ENCODE measurements at places on chromosomes 5 and 9.
A peak's percentile ranks its signal among the peaks of the same experiment; 100 is the strongest.

DNA sequence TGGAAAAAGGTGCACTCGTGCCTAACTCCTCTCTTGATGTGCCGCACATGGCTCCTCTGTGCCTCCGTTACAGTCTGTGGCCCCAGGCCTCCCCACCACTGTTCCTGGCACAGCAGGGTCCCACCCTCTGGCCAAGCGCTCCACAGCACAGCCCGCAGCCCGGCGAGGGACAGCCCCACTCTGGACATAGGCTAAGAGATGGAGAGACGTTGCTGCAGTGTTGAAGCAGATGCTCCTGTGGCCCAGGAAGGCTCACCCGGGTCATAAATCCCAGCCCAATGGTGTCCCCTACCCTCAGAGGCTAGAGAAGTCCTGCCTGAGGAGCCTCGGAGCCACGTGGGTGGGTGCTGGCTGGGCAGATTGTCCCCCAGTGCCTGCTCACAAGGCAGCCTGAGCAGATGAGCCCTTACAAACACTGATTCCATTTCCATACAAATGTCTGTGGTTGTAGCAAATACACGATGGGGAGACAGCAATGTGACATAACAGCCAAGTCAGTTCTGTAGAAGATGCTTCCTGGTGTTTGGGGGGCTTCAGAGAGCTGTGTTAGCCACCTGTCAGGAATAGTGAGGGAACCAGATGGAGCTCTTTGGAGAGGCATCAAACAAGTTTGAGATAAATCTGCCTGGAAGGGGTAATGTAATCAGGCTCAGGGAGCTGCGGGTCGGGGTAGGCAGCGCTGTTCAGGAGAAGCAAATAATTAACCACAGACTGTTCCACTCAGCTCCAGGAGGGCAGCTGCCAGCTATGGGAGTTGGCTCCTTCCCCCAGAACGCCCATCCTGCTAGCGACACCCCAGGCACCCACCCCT is 41.7 kb downstream of the C5orf15 start:
- DNase-seq, result no peak

DNA sequence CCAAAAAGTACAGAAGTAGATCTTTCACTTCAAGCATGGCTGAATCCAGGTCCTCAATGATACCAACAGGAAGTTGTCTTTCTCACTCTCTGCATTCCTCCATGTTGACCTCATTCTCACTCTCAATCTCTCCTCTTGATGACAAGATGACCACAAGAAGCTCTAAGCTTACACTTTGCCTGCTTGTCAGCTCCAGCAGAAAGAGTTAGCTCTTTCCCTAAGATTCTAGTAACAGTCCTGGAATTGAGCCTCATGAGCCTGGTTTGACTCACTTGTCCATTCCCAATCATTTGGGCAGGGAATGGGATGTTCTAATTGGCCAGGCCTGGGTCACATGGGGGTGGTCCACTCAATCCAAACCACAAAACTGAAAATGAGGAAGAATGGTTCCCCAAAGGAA is 3.3 kb upstream of the CLTA start:
- DNase-seq, result no peak

GRCh38 chr5:31613651-31614050 is 25.3 kb upstream of the PDZD2 start:
- DNase-seq, result no peak

- DNase-seq, result no peak
Measured at GRCh38 chr5:133121080-133121479, 69.3 kb downstream of the HSPA4 start.

DNA sequence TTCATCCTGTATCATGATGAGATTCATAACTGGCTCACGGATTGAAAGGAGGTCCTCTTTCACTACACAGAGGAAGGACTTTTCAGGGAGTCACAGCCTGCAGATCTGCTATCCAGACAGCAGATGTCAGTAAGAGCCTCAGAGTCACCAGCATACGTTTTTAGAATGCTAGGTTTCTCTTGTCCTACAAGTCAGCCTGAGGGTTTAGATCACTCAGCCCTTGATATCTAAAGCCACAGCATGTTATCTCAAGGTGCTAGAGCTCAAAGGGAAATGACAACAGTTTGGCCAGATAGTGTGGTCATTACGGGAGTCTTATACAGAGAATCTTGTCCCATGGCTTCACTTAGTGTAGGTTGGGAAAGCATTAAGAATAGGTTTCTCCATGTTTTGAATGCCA is 30.9 kb upstream of the SLC46A2 start:
- no peak for DNase-seq

DNA sequence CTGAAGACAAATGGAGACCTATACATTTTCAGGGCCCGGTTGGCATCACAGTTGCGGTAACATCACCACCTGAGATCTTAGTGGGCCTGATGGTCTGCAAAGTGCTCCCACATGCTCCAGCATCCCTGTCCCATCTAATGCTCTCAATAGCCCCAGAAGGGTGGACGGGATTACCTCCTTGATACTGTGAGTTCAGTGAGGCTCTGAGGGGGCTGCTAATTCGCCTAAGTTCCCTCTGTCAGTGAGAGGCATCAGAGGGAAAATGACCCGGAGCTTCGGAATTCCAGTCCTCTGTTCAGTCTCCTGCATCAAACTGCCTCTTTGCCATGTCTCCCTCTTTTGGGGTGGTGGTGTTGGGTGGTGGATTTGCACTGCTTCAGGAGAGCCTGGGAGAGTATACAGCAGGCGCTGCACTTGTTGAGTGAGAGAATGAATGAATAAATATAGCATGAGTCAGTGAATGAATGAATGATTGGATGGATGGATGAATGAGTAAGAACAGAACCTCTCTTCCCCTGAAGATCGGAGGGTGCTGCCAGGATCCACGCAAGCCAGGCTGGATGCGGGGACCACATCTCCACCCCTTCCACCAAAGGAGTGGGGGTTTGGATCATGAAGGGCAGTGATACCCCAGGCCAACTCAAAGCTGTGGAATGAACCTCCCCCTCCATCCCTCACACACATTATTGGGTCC is 141.0 kb downstream of the GABBR2 start:
- no peak for DNase-seq

- no peak for DNase-seq
Measured at GRCh38 chr5:107739661-107740060, 68.9 kb upstream of the EFNA5 start.

DNA sequence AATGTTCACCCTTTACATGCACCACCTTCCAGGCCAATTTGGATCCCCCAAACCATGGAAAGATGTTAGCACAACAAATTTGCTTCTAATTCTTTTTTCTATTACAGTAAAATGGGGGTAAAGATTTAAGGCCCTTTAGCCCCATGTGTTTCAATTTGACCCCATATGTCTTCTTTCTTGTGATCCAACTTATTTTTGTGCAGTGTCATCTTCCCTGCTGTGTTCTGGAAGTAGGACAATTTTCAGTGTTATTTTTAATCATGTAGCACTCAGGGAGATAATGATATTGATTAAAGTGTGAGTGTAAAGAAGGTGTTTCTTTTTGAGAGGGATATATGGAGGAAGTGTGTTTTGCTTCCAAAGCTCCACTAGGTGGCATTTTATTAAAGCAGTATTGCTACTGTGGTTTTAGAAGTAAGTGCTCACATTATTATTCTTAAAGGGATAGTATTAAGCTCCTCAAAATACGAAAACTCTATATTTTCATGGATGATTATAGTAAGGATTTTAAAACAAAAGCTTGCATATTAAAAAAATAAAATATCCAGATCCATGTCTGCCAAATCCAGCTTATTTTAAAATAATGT is 118.7 kb upstream of the ATP10B start:
- DNase-seq, result no peak

DNA sequence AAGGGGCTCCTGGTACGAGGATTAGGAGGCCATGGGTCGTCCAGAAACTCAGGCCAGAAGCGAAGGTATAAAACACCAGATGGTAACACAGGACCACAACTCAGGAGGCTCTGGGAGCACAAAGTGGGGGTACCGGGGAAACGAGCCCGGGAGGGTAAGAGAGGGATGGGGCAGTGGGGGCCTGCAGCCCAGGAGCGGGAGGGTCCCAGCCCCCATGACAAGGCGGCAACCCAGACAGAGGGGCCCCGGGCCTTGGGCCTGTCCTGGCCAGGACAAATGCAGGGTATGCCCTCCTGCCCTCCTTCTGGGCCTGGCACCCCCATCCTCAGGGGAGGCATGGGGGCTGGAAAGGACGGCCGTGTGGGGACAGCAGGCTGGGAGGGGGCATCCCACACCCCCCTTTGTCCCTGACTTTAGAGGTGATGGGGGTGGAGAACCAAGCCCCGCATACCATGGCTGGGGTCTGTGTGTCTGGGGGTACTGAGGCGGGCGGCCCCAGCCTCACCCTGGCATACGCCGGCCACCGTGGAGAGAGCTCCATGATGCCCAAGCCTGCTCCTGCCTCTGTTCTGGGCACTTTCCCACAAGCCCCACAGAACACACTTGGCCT is 47.0 kb upstream of the EXOC3 start:
- DNase-seq, result no peak

DNA sequence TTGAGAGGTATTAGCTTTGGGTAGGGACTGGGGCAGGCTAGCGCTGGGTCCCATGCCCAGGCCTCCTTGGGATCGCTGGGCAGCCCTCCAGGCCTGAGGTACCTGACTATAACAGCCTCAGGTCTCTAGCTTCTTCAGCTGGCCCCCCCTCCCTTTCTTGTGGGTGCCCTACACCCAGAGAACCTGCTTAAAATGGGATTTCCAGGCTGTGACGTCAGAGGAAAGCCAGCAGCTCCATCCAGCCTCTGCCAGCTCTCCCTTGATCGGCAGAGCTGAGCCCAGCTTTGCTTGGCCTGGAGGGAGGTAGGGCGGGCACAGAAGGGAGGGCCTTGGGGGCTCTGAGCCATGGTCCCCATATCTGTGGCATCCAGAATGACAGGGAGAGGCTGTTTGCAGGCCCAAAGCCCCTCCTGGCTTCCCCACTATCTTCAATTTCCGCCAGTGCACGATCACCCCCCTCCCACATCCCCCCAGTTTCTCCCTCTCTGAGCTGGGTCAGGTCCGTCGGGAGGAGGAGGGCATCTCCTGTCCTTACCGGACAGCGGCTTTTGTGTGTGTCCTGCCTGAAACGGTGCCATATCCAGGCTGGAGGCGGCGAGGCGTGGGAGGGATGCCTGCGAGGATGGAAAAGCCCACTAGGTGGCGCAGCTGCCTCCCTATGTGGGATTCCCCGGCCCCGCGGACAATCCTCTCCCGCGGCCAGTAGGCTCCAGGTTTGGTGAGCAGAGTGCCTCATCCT is 10.8 kb downstream of the REEP2 start:
- peak; percentile 54 for DNase-seq

DNA sequence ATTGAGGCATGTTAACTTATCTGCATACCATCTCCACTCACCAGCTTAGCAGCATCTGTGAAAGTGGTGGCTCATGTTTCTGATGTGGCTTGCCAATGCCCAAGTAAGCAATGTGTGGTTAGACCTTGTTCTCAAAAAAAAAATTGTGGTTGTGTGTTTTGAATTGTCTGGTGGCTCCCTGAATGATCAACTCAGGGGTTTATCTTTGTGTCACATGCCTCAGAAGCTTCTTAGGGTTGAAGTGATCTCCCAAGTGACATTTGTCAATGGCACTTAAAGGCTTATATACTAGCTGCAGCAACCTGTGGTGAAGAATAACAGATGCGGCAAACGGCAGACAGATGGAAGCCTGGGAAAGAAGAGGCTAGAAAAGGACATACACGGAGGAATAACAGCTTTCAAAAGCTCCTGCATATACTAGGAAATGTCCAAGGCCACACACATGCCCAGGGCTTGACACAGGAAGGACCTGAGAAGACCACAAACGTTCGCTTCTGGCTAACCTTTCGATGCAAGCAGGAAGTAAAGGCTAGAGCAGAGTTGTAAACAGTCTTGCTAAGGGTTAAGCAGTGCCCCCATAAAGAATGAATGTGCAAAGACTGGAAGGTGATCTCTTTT is 42.2 kb upstream of the FSD1L start:
- peak; percentile 23 for DNase-seq

DNA sequence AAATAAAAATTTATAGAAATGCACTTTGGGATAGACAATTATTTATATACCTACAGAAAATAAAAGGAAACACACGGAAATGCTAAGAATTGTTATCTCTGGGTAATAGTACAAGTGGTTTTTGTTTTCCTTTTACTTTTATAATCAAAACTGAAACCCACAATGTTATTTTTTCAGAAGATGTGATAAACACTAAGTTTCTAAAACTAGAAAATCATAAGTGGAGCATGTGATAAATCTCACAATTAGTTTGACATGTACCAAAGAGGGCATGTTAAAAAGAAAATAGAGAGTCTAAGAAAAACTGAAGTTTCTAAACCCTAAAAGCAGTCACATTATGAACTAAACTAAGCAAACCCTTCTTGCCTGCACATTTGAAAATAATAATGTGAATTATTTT is 61.1 kb downstream of the OXCT1 start:
- no peak for DNase-seq

DNA sequence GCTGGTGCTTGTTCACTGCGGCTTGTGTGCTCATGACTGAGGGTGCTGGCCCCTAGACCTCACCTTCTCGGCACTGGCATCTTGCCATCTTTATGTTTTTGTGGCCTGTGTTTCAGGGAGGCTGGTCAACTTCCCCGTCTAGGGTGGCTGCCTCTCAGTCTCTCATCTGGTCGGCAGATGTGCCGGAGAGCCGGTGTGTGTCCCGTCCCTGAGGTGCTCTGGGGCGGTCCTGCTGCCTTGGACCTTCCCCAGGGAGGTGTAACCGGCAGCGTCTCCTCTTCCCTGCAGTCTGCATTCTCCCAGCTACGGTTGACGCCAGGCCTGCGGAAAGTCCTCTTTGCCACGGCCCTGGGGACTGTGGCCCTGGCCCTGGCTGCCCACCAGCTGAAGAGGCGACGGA is 5.6 kb downstream of the MIGA2 start:
- no peak for DNase-seq

- DNase-seq, result no peak
Measured at GRCh38 chr9:89008744-89009545, 17.7 kb downstream of the S1PR3 start.

DNA sequence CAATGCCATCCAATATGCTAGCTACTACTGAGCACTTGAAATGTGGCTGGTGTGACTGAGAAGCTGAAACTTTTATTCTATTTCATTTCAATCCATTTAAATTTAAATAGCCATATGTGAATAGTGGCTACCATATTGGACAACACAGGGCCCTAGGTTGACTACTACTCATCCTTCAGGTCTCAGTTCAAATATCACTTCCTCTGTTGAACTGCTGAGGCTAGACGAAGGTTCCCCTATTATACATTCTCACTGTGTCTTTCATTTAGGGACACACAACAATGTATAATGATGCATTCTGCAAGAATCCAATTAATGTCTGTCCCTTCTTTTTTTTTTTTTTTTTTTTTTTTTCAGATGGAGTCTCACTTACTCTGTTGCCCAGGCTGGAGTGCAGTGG is 208.7 kb downstream of the CRB2 start:
- DNase-seq, result no peak

- no peak for DNase-seq
Measured at GRCh38 chr5:130286971-130287370, 382.7 kb downstream of the CHSY3 start.

- no peak for DNase-seq
Measured at GRCh38 chr5:108660291-108660690, 87.4 kb upstream of the FER start.

- DNase-seq, result no peak
Measured at GRCh38 chr5:174806729-174807128, 82.3 kb downstream of the MSX2 start.
